Vein endothelial cell (primary cell): ENCODE measurements at places on chromosomes 7 and 10. TPM values are rescaled to one million over a fixed set of nuclear protein-coding genes. Genes with fewer than 3 reads are reported as not detected.

The STYXL1 gene
- 31.0 and 32.3 TPM in 2 replicates for total RNA-seq

The CH25H gene
- total RNA-seq, result 3.2 and 8.5 TPM in 2 replicates

The SEMA3C gene
- total RNA-seq, result 0.33 and 0.38 TPM in 2 replicates

The NPC1L1 gene
- total RNA-seq, result not detected in 2 replicates

The NSMCE4A gene
- 40.5 and 56.8 TPM in 2 replicates for total RNA-seq

The SEC61A2 gene
- total RNA-seq, result 6.0 and 6.5 TPM in 2 replicates

The PLAC9 gene
- total RNA-seq, result 2.3 and 2.5 TPM in 2 replicates

The STEAP4 gene
- not detected in 2 replicates for total RNA-seq

The GLI3 gene
- total RNA-seq, result 2.9 and 3.6 TPM in 2 replicates

The IQCE gene
- 8.2 and 9.5 TPM in 2 replicates for total RNA-seq

The CDHR1 gene
- 0.10 TPM in 1 of 2 replicates, not detected in the other for total RNA-seq

The PBLD gene
- total RNA-seq, result 4.6 and 7.2 TPM in 2 replicates
